Activated T-helper 17 cell treated with anti-CD3 and anti-CD28 coated beads, Interleukin-2, amount 50 U/mL, for 72 hours (primary cell): ENCODE measurements at places on chromosomes 11 and 22.
A peak's percentile ranks its signal among the peaks of the same experiment; 100 is the strongest.

DNA sequence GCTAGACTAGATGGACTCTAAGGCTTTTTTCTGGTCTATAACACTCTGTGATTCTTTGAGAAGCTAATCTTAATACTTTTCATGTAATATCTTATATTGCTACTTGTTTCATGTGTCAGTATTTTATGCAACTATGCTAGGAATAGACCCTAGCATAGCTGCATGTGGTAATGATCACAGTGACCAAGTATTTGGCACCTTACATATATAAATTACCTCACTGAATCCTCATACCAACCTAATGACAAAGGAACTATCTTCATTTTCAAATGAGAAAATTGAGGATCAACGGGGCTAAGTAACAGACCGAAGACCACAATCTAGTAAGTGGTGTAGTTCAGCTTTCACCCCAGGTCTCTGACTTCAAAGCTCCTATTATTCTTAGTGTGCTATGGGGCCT is 327.3 kb upstream of the PITPNB start:
- ATAC-seq = no peak

GRCh38 chr22:17910561-17911311 is 113.6 kb downstream of the MICAL3 start:
- ATAC-seq = no peak

DNA sequence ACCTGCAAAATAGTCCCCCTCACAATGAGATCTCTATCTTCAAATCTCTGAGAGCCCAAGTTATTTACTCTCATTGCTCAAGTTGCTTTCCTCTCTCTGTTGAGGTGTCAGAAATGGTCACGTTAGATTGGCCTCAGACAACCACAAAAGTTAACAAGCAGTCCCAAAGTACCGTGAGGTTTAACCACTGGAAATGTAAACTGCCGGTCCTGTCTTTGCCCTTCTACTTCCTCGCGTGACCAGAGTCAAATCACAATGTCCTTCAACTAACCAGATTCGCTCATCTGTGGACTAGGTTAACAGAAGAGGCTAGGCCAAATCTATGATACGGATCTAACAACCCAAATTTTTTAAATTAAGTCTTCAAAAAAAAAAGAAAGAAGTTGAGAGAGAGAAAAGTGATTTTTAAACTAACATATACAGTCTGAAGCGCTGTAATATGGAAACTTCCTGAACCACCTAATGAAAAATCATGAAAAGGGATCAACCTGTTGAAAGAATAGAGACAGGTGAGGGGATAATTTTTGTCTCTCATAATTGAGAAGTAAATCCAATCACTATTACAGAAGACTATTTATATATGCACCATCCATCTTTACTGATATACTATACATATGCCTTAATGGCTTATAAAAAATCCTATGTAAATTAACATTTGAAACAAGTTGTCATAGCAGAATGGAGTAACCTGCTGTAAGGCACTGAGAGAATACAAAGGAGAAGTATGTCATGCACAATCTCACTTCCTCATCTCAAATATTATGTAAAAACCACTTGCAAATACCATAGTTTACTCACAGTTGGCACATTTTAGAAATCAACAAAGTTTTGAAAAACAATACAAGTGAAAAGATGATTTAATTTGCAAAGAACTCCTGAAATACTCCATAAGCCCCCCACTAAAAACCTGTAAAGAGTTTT is 3.3 kb upstream of the JAML start:
- ATAC-seq = peak; percentile 9

GRCh38 chr11:31582697-31583096 is 73.1 kb downstream of the ELP4 start:
- no peak for ATAC-seq

DNA sequence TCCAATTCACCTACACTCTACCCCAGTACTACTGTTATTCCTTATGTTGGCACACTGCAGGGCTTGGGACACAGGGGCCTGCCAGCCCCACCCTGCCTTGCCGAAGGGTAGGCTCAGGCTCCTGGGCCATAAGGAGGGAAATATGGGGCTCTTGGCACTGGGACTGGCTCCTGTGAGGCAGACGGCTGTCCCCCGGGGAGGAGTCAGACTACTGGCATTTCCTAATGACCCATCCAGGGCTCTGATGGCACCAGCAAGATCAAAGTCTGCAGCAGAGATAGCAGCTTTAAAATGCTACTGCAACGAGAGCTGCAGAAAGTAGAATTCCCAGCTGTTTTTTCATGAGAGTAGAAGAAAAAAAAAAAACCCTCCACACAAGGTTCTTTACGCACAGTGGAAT is 42.2 kb upstream of the CYP2D6 start:
- no peak for ATAC-seq

DNA sequence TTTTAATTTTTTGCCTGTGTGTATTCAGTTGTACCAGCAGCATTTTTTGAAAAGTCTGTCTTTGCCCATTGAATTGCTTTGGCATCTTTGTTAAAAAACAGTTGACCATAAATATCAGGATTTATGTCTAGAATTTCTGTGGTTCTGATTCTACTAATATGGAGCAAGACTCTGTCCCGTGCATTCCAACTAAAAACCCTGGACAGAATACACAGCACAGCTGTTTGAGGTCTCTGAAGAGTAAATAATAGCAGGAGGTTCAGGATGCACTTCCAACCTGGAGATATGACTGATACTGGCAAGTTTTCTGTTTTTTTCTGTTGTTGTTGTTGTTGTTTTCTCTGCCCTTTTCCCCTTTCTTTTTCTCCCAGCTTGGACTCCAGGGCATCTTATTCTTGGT is 141.9 kb downstream of the TMEM135 start:
- no peak for ATAC-seq

DNA sequence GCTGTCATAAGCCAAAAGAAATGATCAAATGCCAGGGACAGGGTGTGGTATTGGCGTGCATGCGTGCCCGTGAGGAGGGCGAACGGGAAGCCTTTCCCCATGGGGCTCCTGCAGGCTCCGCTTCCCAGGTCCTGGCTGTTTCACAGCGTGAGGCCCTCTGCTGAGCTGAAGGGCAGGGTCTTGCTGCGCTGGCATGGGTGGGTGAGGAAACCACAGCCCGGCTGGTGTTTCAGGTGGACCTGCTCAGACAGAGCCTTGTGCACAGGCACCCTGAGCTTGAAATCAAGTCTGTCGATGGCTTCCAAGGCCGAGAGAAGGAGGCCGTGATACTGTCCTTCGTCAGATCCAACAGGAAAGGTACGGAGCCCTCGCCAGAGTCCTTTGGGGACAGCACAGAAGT is 31.4 kb downstream of the IGHMBP2 start:
- ATAC-seq = no peak

DNA sequence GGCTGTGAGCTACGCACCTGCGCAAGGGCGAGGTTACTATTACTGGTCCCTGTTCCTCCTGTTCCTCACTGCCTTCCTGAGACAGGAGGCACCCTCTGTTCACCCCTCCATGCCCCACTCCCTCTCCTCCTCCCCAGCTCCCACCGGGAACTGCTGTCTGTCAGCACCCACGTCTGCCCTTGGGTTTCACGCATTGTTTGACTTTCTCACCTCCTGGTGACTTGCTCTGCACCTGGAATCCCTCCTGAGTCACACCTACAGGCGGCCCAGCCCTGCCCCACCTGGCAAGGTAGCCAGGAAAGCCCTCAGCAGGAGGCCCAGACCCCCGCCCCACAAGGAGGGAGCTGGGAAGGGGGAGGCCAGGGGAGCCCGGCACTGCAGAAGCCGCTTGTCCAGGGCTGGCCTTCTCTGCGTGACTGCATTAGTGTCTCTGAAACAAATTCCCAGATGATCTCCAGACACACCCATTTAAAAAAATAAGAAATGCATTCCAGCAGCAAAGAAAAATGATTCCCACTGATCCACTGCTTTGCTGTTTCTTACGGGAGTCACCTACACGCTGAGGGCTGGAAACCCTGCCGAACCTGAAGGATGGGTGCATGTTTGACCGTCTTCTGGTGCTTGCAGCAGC is 86.4 kb downstream of the CELSR1 start:
- no peak for ATAC-seq

GRCh38 chr22:48979482-48979881 is 848.2 kb downstream of the BRD1 start:
- no peak for ATAC-seq

DNA sequence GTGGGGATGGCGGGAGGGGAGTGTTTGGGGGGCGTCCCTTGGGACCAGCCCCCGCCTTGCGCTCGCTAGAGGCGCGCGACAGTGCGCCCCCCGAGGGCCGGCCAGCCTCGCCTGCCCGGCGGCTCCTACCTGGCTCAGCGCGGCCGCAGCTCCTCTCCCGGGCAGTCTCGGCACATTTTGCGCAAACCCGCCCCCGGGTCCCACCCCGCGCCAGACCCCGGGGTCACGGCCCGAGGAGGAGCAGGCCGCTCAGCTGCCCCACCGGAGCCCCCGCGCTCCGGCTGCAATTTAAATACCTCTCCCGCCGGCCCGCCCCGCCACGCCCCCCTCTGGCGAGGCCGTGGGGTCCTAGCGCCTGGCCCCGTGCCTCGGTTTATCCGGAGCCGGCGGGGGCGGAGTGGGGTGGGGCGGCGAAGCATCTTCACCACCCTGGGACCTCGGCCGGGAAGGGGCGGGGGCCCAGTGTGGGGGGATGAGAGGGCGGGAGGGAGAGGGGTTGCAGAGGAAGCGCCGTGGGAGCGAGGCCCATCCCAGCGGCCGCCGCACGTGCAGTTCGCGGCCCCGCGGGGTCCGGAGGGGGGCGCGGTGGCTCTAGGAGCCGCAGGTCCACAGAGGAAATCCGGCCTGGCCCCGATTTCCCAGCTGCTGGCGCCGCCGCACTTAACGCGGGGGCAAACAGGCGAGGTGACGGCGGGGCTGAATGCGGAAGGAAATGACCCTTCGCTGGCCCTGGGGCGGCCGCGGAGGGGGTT is at the start of gene LRRC32:
LRRC32 (minus strand) TSS at position 263 of the 752 bp plus-strand sequence. CDS start 4,793 bp downstream, outside the sequence.
- no peak for ATAC-seq

DNA sequence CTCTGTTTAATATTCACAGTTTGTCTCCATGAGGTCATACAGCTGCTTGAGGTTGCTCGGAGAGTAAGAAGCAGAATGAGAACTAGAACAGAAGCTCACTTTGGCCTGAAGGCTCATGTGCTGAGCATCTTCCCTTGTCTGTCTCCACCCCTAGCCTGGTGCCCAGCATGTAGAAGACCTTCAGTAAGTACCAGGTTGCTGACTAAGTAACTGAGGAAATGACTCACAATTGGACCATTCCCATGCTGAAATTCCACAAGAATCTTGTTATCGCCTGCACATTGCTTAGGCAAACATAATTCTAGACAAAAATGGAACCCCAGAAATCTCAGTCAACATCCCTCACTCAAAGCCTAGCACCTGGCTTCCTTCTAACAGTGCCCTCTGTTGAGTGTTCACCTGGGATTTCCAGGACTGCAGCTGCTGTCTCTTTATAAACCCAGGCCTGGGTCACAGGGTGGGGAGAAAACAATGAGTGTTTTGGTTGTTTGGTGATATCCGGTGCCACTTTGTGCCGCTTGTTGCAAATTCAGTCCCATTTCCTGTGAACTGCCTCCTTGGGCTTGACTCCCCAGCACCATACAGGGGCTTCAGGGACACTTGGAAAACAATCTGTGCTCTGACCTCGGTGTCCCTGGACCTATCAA is 406.8 kb downstream of the ETS1 start:
- no peak for ATAC-seq

GRCh38 chr11:129283141-129283540 is 91.0 kb upstream of the ARHGAP32 start:
- no peak for ATAC-seq

GRCh38 chr22:33221568-33221967 is 163.4 kb upstream of the SYN3 start:
- ATAC-seq = no peak

DNA sequence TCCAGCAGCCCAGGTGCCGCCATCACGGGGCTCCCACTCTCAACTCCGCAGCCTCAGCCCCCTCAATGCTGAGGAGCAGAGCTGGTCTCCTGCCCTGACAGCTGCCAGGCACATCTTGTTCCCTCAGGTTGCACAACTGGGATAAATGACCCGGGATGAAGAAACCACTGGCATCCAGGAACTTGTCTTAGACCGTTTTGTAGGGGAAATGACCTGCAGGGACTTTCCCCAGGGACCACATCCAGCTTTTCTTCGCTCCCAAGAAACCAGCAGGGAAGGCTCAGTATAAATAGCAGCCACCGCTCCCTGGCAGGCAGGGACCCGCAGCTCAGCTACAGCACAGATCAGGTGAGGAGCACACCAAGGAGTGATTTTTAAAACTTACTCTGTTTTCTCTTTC is at the start of gene SAA1:
SAA1 (plus strand) TSS at position 316 of the 400 bp plus-strand sequence. CDS start 624 bp downstream, outside the sequence.
- no peak for ATAC-seq

DNA sequence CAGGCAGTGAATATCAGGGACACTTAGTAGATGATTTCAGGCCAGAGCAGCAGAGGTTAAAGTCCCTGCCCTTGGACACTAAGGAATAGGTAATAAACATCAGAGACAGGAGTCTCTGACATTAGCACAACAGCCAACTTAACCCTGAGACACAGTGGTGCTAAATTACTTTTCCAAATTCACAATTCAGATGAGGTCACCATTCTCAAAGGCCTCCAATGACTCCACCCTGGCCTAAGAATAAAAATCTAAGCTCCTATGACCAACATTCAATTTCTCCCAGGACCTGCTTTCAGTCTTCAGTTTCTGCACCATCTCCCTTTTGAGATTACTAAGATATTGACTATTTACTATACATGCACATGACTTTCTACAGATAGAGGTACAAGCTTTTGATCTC is 42.0 kb downstream of the BLID start:
- no peak for ATAC-seq

GRCh38 chr11:62539238-62539925 is 7.2 kb downstream of the AHNAK start:
- peak; percentile 36 for ATAC-seq

GRCh38 chr22:22776121-22776520 is 111.5 kb upstream of the IGLL5 start:
- no peak for ATAC-seq

DNA sequence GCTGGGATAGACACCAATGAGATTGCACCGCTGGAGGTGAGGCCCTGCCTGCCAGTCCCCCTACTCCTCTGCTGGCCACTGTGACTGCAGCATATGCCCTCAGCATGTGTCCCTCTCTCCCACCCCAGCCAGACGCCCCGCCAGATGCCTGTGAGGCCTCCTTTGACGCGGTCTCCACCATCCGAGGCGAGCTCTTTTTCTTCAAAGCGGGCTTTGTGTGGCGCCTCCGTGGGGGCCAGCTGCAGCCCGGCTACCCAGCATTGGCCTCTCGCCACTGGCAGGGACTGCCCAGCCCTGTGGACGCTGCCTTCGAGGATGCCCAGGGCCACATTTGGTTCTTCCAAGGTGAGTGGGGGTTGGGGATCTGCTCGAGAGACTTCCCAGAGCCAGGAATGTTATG is 5.7 kb upstream of the SMARCB1 start:
- no peak for ATAC-seq

DNA sequence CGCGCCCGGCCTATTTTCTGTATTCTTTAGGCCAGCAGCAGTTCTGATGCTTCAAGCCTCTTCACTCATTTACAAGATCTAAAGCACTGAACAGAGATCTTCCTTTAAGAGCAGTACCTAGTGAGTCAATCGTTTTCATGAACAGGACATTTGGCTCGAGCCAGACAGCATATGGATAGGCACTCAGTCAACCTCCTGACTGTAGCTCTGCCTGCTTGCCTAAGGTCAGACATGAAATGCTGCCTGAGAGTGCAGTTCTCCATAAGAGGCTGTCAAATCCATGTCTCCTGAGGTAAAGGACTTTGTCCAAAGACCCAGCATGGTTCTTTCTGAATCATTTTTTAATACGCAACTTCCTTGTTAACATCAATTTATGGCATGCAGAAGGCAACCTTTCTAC is 941.2 kb downstream of the DLG2 start:
- ATAC-seq = no peak

- no peak for ATAC-seq
Measured at GRCh38 chr11:124807660-124808270, 7.6 kb upstream of the MSANTD2 start.

- ATAC-seq = no peak
Measured at GRCh38 chr11:122210367-122210997, 94.5 kb upstream of the BLID start.

GRCh38 chr22:48556222-48556621 is 1271.5 kb downstream of the BRD1 start:
- ATAC-seq = no peak
